Myocyte (in vitro differentiated cells): ENCODE measurements at places on chromosomes 7 and 10. TPM values are rescaled to one million over a fixed set of nuclear protein-coding genes. Genes with fewer than 3 reads are reported as not detected.

DNA sequence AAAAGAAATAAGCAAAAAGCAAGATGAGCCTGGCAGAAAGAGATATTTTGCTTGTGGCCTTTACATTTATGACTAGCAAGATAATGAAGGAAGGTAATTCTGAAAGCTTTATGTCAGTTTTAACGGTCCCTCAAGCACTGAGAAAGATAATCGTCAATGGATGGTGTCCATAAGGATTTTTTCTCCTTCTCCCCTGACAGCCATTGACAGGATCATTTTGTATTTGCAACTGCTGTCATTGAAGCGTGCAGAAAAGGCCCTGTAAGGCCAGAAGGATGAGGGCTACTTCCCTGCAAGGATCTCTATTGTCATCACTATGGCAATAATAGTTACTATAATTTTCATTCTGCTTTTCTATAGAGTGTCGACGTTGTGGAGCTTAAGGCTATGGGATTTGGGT, 994 bp upstream of the LRGUK start:
- no peak for DNase-seq

GRCh38 chr7:16929146-16929762, 47.5 kb upstream of the AGR3 start:
- DNase-seq = no peak

LBX1 gene
- 11.7 and 14.1 TPM in 2 replicates for total RNA-seq

HSPA12A gene
- total RNA-seq = 5.4 and 7.8 TPM in 2 replicates

GPR158 gene
- 1.8 and 2.2 TPM in 2 replicates for total RNA-seq

DNA sequence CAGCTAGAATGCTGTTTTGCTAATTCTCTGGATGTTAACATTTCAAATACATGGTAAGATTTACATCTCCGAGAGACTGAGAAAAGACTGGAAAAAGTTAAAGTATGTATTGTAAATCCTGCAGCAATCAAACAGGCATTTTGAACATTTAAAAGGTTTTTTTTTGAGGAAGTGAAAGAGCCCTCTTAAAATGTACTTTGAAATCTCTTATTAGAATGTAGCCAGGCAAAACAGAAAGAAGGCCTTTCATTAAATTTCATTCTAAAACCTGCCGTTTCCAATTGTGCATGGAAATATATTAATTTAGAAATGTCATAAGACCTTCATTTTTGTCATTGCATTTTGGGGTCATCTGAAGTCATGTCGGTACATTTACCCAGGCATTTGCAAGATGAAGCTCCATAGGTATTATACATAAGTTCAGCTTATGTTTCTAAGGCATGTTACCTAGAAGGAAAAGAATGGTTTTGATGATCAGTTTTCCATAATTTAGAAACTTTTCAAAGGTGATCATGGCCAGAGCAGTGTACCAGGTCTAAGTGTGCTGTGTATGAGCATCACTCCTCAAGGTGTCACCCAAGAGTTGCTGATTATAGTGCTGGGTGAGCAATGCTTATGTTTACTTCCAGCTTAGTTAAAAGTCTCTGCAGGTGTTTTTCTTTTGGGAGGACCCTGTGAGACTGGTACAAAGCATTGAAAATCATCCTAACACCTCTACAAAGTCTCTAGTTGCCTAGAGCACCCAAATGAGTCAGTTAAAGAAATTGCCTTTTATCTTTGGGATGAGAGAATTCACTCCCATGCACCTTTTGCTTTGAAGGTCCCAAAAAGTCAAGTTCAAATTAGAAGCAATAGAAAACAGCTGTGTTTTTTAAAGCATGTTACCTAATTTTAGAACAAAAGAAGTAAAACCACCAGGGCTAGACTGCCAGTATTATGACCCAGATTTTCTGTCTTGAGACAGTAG, 7.1 kb downstream of the ZNF736 start:
- no peak for DNase-seq

GRCh38 chr7:159119026-159119741, 25.5 kb downstream of the VIPR2 start:
- no peak for DNase-seq

DNA sequence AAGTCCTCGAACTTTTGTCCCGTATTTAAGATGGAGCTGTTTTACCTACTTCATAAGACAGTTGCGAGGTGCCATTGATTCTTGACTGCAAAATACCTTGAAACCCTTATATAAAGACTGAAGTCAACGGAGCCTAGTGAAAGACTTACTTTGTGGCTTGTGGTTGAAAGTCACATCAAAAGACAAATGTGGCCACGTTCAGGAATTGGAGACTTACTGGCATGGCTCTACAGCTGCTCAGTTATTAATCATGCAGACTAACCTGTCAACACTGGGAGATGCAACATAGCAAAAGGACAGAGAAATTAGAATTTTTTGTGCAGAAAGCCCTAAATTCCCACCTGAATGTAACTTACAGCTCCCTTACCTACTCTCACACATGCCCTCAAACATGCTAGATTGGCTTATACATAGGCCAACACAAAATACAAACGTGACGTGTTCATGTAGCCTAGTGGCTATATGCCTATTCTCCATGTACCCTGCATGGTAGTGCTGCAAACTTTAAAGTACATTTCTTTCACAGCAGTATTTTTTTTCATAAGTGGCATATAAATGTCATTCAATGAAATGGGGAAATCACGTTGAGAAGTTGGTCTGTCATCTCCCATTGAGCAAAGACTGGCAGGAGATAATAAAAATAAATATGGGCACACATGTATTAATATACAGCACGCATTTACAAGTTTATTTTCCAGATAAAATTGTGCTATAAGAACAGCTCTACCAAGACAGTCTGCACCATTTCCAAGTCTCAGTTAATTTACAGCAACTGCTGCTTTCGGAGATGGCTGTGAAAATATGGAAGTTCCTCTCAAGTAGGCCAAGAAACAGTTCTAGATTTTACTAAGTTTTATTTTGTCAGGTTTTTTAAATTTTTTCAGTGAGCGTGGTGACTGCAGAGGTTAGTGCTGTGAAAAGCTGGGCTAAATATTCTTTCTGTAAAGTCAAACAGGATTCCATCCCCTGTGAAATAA, 170.4 kb upstream of the C7orf33 start:
- DNase-seq = peak; percentile 62

GRCh38 chr10:114956466-114956865, 18.5 kb downstream of the TRUB1 start:
- no peak for DNase-seq

HABP2 gene
- not detected in 2 replicates for total RNA-seq

DNA sequence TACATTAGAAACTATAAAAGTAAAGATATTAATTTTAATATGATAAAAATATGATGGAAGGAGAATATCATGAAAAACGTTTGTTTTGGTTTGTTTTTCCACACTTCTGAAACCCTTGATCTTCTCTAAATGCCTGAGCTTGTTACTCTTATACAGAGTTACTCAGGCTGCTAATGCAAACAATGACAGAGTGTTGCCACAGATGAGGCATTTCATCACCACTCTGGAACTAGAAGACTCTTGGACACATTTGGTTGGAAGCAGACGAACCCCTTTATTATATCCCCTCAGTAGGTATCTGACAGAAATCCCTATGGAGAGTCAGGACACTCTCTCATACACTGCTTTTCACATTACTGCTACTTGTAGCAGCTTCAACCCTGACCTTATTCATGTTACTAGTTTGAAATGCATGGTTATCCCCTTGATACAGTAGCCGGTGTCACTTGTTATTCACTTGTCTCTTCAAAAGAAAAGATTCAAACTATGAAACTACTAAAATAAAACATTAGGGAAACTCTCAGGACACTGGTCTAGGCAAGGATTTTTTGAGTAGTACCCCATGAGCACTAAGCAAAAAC, 66.9 kb downstream of the SEMA3C start:
- DNase-seq = peak; percentile 24

- no peak for DNase-seq
Observed at GRCh38 chr10:9097206-9097990, 1042.9 kb downstream of the GATA3 start.
